ENCODE measurements at places on chromosomes 16 and 17.

GRCh38 chr17:40726919-40727318 is 23.4 kb upstream of the KRT24 start:
- DNase-seq, result no peak

DNA sequence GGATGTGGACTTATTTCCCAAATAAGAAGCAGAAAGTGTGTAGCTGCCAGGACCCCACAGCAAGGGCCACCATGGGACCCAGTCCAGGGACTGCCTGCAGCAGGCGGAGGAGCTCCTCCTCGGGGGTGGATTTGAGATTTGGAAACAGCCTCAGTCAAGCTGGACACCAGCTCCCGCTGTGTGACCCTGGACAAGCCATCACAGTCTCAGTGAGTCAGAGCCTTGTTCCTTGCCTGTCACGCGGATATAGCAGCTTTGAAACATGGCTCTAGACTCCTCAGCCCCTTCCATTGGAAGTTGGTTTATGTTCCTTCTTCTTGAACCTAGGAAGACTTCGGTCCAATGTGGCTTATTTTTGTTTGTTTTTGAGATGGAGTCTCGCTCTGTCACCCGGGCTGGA is 12.5 kb upstream of the DPEP1 start:
- DNase-seq, result no peak

- no peak for DNase-seq
Measured at GRCh38 chr17:43628089-43628650, 33.6 kb downstream of the MEOX1 start.

- no peak for DNase-seq
Measured at GRCh38 chr16:67245674-67246080, 1.6 kb downstream of the FHOD1 start.

GRCh38 chr17:56290101-56290801 is 137.0 kb downstream of the ANKFN1 start:
- no peak for DNase-seq

- DNase-seq, result no peak
Measured at GRCh38 chr17:33233811-33234177, 59.3 kb downstream of the ASIC2 start.

GRCh38 chr16:57534337-57534880 is 2.0 kb downstream of the CCDC102A start:
- peak; percentile 37 for DNase-seq

- no peak for DNase-seq
Measured at GRCh38 chr17:21078016-21078780, 35.4 kb upstream of the USP22 start.

DNA sequence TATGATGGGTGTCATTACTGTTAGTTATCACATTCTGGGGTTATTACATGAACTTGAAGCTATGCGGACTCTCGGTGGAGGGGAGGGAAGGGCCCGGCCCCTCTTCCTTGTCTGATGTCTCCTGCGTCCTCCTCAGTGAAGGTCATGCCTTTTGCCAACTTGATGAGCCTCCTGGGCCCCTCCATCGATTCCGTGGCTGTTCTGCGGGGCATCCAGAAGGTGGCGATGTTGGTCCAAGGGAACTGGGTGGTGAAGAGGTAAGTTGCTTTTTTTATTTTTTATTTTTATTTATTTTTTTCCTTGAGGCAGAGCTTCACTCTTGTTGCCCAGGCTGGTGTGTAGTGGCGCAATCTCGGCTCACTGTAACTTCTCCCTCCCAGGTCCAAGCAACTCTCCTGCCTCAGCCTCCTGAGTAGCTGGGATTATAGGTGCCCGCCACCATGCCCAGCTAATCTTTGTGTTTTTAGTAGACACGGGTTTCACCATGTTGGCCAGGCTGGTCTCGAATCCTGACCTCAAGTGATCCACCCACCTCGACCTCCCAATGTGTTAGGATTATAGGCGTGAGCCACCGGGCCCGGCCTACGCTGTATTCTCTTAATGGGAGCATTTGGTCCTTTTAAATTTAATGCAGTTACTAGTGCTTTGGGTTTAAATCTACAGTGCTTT is 21.6 kb downstream of the POLR3E start:
- no peak for DNase-seq

DNA sequence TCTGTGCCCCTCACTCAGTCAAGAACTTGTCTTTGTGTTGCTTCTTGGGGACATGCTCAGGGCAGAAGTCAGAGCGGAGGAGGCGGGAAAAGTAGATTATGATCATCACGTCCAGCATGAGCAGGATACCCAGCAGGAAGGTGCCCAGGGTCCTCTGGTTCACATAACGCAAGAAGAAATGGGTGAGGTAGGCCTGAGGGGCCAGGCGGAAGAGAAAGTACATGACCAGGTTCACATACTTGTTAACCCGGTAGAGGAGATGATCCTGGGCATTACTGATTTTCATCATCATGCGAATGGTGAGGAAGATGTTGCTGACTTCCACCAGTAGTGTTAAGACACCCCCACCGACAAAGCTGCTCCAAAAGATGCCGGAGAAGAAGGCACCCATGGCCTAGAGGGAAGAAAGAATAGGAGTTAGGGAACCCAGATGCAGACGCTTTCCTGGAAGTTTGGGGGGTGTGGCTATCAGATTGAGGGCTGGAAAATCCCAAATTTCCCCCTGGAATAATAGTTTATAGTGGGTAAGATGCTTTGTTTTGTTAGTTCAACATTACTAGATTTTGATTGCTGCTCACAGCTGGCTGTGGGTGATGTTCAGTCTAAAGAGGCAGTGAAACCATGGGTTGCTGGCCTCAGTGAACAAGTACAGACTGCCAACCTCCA is 1.4 kb downstream of the TLCD1 start:
- DNase-seq, result no peak

DNA sequence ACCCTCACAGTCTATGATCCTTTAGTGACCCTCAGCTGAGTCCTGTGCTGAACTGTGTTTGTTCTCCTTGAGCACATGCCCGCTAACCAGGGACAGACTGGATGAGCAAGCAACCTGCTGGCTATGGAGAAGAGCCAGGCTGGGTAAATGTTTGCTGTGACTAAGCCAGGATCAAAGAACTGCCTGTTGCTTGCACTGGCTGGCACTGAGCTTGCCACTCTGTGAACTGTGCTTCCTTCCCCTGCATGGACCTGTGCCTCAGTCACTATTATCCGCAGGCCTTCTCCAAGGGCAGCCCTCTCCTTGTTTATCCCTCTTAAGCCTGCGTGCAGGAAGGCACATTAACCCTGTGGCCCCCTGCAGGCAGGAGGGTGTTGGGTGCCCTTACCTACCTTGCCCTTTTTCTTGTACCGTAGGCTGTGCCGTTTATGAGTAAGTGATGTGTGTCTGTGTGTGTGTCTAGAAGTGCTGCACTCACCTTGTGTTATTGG is 7.4 kb downstream of the PNPO start:
- no peak for DNase-seq

DNA sequence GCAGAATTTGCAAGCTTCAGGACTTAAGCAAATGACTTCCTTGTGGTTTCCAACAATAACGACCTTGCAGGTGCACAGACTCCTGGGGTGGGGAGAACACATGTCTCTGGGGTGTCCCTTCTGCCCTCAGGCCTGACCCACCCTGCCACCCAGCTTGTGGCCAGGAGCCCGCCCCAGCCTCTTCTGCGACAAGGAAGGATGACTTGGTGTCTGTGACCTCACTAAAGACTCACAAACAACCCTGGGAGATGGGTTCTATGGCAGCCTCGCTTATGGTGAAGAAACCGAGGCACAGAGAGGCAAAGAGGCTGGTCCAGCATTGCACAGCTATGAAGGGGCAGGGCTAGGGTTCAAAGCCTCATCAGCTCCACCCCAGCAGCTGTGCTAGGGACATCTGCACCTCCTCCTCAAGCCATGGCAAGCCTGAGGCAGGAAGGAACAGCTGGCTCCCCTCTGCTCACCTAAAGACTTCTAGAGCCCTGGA is 2.6 kb downstream of the ATP2A3 start:
- DNase-seq, result no peak

GRCh38 chr17:83006515-83007455 is 72.6 kb upstream of the METRNL start:
- no peak for DNase-seq

- DNase-seq, result no peak
Measured at GRCh38 chr17:48576479-48577309, 1.5 kb downstream of the HOXB4 start.

GRCh38 chr16:87621976-87622713 is 19.8 kb downstream of the JPH3 start:
- DNase-seq, result no peak

Data from ecto neural progenitor cell (in vitro differentiated cells).